ENCODE measurements at places on chromosomes 7 and 10.

DNA sequence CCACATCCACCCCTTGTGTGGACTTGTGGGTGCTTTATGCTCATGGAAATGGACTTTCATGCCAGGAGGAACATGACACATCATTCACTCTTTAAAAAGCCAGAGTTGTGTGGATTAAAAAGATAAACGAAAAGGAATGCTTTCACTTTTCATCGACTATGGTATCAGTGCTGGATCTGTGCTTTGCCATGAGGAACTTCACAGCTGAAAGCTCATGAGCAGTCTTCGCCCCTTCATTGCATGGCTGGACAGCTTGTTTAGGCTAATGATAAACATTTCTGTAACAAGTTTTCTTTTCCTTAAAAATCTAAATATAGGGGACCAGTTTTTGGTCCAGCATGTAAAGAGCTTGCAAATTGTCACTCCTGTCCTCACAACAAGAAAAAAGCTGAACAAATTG, 173.6 kb upstream of the NPS start:
- no peak overlapping the region for H3K4me3 ChIP-seq
- no peaks in the 10 kb centered on the region for H3K4me1 ChIP-seq
- no peaks in the 10 kb centered on the region for H3K27me3 ChIP-seq
- H3K36me3 ChIP-seq: 0 out of 2 replicates have a peak, but pooled peaks cover 3% of the 10 kb centered on the region

- H3K27ac ChIP-seq: no peak overlapping the region
- no peak overlapping the region for H3K4me3 ChIP-seq
- no peak for DNase-seq
Measured at GRCh38 chr10:73793456-73793855, 8.1 kb downstream of the ZSWIM8 start.

DNA sequence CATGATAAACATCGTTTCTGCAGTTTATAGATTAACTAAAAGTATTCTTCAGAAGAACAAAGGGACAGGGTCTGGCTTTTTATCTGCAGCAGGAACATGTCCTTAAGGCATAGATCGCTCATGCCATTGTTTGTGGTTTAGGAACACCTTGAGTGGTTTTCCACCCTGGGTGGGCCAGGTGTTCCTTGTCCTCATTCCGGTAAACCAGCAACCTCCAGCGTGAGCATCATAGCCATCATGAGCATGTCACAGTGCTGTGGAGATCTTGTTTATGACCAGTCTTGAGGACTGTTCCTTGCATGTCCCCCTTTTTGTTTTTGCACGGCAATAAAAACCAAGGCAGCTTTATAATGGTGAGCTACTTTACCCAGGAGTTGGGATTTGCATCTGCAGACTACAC, 33.9 kb downstream of the STOX1 start:
- no peak overlapping the region for H3K27ac ChIP-seq
- no peaks in the 10 kb centered on the region for H3K4me1 ChIP-seq
- no peaks in the 10 kb centered on the region for H3K36me3 ChIP-seq
- DNase-seq: no peak
- H3K4me3 ChIP-seq: no peak overlapping the region
- no peaks in the 10 kb centered on the region for H3K27me3 ChIP-seq

GRCh38 chr10:53382543-53382942, 610.0 kb upstream of the MBL2 start:
- DNase-seq: no peak
- no peaks in the 10 kb centered on the region for H3K36me3 ChIP-seq
- no peaks in the 10 kb centered on the region for H3K27me3 ChIP-seq

DNA sequence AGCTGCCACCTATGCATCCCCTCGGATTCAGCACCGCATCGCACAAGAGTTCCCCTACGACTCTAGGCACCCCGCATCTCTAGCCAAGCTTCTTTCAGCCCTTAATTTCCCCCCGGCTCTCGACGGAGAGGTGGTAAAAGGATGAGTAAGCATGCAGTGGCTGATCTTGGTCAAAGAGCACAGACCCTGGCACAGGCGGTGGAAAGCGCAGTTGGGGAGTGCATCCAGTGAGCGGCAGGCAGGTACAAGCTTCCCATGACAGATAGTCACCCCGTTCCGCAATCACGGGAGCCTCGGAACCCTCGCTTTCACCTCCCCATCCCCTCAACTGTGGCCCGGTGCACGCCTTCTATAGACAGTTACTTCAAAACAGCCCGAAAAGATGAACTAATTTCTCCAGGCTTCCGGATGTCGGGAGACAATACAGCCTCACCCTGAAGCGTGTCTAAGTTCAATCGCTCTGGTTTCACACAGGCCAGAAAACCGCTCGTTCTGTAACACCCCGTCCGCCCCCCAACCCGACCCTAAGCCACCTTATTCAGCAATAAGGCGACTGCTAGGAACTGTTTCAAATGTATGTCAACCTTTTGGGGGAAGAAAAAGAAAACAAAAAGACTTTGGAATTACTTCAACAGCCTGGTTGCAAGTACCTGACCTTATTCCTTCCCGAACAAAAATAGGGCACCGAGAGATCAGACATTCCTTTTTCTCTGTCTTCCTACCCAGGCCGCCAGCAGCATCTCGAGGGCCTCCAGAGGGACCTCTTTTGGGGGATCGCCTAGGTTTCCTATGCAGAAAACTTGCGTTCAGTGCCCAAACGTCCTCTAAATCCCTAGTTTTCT, 1.4 kb downstream of the RHEB start:
- H3K4me1 ChIP-seq: no peaks in the 10 kb centered on the region
- no peaks in the 10 kb centered on the region for H3K27me3 ChIP-seq
- no peak for DNase-seq
- peak overlapping the region; percentile 91 for H3K27ac ChIP-seq
- peaks cover 8% of the 10 kb centered on the region for H3K36me3 ChIP-seq
- peak overlapping the region; percentile 100 for H3K4me3 ChIP-seq

- H3K27me3 ChIP-seq: no peaks in the 10 kb centered on the region
- H3K36me3 ChIP-seq: no peaks in the 10 kb centered on the region
- H3K27ac ChIP-seq: peak overlapping the region; percentile 35
- peaks cover 11% of the 10 kb centered on the region for H3K4me1 ChIP-seq
- H3K4me3 ChIP-seq: no peak overlapping the region
Measured at GRCh38 chr10:59337201-59337652, 25.1 kb downstream of the FAM13C start.
